ENCODE measurements at places on chromosomes 2 and 18.

DNA sequence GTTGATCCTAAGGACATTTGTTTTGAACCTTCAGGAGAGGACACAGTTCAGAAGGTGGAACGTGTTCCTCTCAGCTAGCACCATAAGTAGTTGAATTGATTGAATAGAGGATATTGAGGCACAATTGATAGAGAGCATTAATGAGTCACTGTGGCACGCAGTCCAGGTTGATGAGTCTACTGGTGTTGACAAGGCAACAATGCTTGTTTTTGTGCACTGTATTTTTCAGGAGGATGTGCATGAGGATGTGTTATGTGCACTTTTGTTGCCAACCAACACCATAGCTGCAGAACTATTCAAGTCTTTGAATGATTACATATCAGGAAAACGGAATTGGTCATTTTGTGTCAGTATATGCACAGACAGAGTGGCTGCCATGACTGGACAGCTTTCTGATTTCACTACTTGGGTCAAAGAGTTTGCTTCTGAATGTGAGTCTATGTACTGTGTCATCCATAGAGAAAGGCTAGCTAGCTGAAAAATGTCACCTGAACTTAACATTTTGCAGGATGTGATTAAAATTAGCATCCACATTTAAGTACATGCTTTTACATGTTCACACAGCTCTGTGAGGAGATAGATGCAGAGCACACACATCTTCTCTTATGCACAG, 140.1 kb upstream of the B3GNT2 start:
- DNase-seq = no peak

DNA sequence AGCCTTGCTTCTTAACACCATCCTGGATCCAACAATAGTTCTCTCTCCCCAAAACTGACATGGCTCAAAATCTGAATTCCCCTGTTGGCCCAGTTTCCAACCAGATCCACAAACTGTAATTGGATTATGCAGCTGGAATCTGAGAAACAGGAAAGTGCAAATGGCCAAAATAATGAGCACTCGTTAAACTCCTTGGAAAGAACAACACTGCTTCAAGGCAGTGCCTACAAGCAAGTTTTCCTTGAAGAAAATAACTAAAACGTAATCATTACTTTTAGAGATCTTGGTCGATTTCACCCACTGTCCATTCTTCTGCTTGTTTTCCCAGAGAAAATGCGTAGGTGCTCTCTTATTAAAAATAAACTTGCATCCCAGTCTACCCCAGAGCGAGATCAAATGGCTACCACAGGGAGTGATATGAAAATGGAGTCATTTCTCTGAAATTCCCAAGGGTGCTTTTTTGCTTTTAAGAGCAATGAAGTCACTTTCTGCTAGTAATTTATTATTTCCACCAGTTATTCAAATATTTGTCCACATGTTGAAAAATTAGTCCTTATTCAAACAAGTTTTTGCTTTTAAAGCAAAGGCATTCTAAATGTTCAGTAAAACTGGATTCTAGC, 264.2 kb downstream of the C1D start:
- DNase-seq = no peak

GRCh38 chr2:33636001-33636400, 36.9 kb upstream of the FAM98A start:
- DNase-seq = no peak

- DNase-seq = no peak
Measured at GRCh38 chr18:40066368-40066767, 1888.7 kb upstream of the PIK3C3 start.
